ENCODE measurements at places on chromosomes 7 and 10.
A peak's percentile ranks its signal among the peaks of the same experiment; 100 is the strongest.

DNA sequence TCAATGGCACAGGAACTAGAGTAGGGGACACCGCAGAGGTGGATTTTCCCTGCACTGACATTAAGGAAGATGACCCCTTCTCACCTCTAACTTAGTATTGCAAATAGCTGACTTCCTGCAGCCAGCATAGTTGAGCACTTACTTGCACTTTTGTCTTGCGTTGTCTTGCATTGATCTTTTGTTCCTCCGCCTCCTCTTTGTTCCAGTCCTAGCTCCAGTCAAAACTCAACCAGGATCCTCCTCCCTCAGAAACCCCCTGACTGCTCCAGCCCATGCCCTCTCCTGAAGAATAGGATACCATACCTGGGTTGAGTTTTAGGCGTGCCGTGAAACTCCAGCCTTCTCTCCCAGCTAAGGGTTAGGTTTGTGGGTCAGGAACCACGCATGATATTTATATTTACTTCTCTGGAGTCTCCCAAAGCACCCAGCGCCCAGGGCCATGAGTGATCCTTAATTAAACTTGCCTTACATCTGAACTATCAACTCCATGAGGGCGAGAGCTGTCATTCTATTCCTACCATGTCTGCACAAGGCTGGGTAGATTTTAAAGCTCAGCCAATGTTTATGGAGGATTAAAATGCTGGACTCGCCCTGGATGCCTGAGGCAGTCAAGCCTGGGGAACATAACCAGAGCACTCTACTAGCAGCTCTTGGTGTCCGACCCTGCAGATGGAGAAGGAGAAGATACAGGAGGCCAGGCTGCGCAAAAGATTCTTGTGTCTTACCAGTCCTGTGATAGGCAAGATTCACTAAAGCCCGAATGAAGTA lies 14.1 kb downstream of the ZNF467 start:
- DNase-seq, result no peak

- DNase-seq, result no peak
Measured at GRCh38 chr7:47483604-47484273, 98.2 kb downstream of the TNS3 start.

- no peak for DNase-seq
Measured at GRCh38 chr7:87140271-87140748, 11.9 kb upstream of the DMTF1 start.

- no peak for DNase-seq
Measured at GRCh38 chr10:66472156-66472555, 453.7 kb upstream of the LRRTM3 start.

- DNase-seq, result peak; percentile 35
Measured at GRCh38 chr7:35253710-35254495, at the start of gene TBX20. Gene TBX20, minus strand, starts transcription at chr7:35254100. Its CDS starts 480 bp downstream, at chr7:35253620.

GRCh38 chr7:158784270-158784669 lies 45.0 kb downstream of the ESYT2 start:
- DNase-seq, result no peak

DNA sequence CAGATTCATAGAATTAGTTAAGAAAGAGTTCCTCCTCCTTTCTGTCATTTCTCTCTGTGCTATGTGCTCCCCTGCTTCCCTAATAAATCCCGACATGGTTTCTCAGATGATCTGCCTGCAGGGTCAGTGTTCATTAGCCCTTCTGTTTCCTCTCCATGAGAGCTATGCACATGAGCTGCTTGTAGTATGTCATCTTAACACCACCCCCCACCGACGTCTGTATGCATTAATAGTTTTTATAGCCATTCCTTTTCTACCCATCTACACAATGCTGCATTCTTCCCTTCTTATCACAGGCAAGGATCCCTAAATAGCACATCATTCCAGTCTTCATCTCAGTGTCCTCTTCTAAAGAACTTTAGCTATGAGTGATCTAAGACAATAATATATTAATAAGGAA lies 809.1 kb downstream of the ANKRD7 start:
- DNase-seq, result no peak

- no peak for DNase-seq
Measured at GRCh38 chr7:129295015-129295423, 70.2 kb downstream of the AHCYL2 start.

GRCh38 chr10:51377070-51377931 lies 303.0 kb downstream of the PRKG1 start:
- no peak for DNase-seq

DNA sequence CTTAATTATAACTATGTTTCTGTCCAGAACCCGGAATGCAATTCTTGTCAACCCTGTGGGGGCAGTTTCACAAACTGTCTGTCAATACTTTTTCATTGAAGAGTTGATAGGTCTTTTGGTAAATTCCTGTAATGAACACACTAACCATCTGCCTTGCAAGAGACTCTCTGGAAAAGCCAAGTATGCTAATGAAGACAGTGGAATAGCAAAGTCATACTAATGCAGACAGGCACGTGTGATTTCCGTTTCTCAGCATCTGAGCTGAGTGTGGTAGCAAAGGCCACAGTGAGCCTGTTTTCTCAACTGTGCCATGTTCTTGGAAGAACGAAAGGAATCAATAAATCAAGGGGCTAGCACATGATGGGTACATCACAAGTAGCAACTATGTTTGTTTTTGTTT lies 494.1 kb upstream of the NRP1 start:
- no peak for DNase-seq

- no peak for DNase-seq
Measured at GRCh38 chr7:123573341-123573740, 15.7 kb upstream of the NDUFA5 start.

DNA sequence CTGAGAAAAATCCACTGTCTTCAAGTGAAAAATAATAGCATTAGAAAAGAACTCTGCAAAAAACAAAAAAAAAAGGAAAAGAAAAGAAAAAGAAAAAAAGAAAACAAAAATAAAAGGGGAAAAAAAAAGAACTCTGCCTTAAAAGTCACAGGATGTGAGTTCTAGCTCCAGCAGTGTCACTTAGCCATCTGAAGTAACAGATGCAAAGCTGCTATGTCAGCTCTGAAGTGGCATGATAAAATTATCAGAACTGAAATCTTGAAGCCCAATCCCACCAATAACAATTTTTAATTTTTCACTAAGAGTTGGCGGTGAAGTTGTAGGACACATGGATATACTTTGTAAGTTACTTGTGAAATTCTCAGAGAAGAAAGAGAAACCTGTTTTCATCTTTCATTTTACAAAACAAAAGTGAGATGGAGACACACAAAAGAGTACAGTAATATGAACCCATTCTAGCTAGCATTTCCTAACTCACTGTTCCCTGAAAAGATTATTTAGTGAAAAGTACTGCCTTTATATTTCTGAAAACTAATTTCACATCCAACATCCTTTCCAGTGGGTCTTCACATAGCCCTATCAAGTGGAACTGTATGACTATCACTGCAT lies 103.5 kb downstream of the ELAPOR2 start:
- no peak for DNase-seq
